GM19239 (cell line): ENCODE measurements at places on chromosomes 2 and 18.
A peak's percentile ranks its signal among the peaks of the same experiment; 100 is the strongest.

GRCh38 chr2:170092436-170093060 lies 85.4 kb upstream of the MYO3B start:
- no peak for DNase-seq

GRCh38 chr2:23600346-23600745 lies 215.4 kb downstream of the KLHL29 start:
- no peak for DNase-seq

- DNase-seq, result no peak
Measured at GRCh38 chr2:26805241-26805676, 19.4 kb downstream of the CENPA start.

DNA sequence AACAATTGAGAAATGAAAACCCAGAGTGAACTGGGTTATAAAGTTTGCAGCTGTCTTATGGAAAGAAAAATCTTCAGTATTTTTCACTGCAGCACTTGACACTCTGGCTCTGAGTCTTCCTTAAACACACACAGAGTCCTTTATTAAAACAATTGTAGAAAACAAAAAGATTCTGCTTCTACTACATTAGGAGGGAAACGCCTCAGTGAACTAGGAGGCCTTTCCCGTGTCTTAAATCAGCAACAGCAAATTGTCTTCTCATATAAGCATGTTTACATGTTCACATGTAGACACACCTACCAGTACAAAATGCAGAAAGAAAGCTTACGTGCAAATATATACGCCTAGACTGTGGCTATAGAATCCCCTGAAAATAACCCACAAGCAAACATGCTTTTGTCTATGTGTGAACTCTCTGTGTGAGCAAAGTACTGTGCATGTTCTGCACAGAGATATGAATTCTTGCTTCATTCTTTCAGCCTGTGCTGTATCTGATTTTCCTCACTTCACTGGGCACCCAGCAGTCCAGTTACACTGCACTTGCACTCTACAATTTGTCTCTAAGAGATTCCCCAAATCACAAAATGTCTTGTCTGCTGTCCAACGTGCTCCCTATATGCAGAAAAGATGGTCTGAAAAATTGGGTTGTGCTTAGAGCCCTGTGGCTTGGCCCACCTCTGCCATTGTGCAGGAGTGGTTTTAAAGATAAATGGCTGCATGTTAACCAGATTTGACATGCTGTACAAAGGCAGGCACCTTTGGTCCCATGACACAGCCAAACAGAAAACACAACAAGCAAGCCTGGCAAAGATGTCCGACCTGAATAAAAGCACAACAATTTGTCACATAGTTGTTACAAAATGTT lies 24.5 kb downstream of the ZEB2 start:
- DNase-seq, result no peak

DNA sequence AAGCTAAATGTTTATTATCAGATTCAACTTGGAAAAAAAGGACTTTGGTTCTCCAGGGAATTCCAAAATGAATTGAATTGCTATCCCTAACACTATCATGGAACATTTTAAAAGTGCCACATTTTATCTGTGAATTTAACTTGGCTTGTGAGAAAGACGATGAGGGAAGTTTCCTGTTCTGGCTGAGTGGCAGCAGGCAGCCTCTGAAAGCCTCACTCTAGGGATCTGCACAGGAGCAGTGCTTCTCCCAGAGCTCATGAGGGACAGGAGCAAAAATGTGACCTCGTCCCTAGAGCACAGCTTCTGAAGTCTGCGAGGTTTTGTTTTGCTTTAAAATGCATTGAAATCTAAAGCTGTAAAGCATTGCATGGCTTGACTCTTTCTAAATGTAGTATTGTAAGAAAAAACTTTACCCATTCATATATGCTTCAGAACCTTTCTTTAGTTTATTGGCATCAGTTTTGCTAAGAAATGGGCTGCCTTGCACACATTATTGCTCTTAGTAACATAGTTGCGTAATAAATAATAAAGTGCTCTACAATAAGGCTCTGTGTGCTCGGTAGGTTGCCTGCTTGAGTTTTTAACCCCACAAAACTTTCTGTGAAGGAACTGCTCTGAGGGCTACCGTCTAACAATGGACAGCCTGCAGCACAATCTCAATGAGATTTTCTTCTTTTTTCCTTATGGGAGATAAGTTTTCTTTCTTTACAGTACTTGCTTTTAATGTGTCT lies 136.2 kb upstream of the CDCA7 start:
- DNase-seq, result no peak

DNA sequence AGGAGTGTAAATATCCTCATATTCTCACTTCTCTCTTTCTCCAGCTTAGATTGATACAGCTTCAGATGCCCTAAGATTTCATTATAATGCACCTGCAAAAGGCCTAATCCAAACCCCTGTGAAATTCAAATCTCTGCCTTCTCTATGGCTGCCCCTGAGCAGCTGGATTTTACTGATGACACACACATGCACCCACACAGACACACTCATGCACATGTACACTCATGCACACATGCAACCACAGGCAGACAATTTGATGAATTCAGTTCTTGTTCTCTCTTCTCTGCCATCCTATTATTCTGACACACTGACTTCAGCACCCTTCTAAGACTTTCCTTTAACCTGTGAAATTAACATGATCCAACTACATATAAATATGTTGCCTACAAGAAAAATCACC lies 563.2 kb downstream of the RNF144A start:
- no peak for DNase-seq

GRCh38 chr2:158187908-158188307 lies 86.2 kb downstream of the UPP2 start:
- DNase-seq, result no peak

DNA sequence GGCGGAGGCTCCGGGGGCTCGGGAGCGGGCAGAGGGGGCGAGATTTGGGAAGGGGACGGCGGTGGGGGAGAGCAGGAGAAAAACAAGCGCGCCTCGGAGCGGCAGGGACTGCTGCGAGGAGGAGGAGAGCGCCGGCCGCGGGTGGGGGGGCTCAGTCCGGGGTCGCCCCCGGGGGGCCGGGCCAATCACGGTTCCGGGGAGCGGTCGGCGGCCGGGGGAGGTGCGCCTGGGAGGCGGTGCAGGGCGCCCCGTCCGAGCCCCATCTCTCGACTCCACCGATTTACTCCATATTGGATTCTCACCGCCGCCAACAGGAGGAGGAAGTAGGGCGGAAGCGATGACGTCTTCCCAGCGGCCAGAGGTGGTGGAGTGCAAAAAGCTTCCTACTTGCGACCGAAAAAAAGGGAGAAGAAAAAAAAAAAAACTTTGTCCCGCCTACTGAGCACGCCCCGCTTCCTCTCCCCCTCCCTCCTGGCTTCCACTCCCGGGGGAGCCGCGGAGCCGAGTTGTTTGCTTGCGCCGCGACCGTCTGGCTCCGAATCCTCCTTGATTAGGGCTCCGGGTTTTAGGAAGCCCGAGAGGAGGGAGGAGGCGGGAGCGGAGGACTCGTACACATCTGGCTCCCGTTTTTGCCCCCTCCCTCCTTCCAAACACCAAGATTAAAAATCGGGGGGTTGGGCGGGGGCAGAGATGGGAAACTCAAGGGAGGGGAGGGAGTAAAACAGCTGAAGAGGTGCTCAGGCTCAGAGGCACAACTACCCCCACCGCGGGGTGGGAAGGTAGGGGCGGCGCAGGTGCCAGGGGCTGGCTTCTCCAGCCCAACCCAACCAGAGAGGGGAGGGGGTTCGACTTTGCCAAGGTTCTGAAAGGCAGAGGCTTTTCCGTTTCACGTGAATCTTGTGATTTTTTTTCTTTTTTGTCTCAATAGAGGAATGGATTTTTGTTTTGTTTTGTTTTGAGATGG lies at the start of gene SPRED2:
Gene SPRED2, minus strand, starts transcription at position 373 of the 964 bp plus-strand sequence. CDS start 612 bp downstream, outside the sequence.
- DNase-seq, result peak; percentile 44

DNA sequence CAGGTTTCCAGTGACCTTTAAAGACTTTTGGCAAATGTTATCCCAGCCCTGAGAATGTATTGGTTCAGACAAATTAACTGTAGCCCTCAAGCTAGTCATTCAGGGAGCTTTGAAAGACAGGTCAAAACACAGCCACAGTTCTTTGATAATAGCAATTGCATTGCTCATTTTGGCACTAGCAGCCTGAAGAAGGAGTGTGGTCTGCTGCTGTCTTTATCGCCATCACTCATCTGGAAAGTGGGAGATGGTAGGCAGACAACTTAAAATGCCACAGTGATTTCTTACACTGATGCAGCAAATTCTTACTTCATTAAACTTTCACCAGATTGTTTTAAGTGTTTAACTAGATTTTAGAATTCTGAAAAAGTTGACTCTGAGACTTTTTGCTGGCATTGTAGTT lies 47.2 kb downstream of the DOK6 start:
- DNase-seq, result no peak

GRCh38 chr2:7706791-7707190 lies 789.6 kb downstream of the RNF144A start:
- DNase-seq, result no peak

DNA sequence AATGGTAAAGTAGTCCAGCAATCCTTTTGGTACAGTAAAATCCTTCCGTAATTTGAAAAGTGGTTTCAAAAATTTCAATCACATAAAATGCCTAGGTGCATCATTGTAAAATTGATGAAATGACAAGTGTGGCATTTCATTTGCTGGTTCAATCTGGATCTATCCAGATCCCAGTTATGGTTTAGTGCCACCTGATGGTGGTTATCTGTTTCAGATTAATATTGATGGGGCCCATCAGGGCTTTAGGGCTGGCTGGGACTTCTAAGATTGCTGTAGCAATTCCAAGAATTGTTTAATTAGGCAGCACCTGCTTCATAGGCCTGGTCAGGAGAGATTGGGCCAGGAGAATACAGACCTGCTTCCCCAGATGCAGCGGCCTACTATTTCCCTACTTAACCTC lies 55.5 kb upstream of the PIK3C3 start:
- no peak for DNase-seq

- DNase-seq, result no peak
Measured at GRCh38 chr2:159712929-159713420, 669 bp downstream of the MARCHF7 start.

DNA sequence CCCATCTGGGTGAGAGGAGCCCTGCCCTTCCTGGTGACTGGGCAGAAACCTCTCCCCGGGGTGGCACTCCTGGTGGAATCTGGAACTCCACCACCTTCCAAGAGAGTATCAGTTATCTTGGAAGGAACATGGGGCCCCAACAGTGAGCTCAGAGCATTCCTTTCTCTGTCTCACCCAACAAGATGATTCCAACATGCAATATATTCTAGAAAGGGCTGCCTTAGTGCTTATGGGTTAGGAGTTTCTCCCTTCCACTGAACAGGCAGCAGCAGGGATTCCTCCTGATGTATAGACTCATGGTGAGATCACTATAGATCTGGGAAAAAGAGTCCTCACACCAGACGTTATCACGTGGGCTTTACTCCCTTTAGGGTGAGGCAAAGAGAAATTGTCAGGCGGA lies 147.1 kb downstream of the COL4A4 start:
- DNase-seq, result no peak

DNA sequence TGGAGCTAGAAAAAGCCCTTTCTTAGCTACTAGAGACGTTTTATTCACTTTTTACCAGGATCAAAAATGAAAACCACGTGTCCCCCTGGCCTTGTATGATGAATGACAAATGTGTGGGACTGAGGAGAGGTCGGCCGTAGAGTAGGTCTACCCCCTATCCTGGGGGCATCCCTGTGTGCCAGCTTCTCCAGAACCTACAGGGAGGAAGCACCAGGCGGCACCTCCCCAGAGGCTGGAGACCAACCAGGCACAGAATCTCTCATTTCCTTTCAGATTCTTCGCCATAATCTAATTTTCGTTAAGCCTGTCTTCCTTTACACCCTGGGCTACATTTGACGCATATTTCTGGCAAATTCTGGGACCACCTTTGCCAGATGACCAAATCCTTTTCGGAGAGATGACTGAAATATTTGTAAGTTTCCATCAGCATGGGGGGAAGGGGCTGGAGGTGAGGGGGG lies 15.9 kb downstream of the TWIST2 start:
- DNase-seq, result no peak

DNA sequence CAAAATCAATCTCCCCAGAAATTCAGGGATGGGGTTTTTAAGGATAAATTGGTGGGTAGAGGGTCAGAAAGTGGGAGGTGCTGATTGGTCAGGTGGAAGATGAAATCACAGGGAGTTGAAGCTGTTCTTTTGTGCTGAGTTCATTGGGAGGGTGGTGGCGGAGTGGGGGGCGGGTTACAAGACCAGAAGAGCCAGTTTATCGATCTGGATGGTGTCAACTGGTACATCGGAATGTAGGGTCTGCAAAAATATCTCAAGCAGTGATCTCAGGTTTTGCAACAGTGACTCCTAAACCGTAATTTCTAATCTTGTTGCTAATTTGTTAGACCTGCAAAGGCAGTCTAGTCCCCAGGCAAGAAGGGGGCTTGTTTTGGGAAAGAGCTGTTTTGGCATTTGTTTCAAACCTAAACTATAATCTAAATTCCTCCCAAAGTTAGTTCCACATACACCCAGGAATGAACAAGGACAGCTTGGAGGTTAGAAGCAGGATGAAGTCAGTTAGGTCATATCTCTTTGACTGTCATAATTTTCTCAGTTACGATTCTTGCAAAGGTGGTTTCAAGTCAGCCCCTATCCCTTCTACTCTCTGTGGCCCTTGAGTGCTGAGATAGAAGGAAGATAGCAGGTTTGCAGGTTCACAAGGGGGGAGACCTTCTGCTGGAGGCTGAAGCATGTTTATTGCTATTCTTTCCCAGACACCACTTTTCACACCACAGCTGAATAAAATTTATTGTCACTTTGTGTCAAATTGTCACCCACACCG lies 12.3 kb upstream of the CXXC1 start:
- DNase-seq, result no peak

- DNase-seq, result no peak
Measured at GRCh38 chr2:122100346-122100745, 344.9 kb downstream of the TSN start.

GRCh38 chr2:239441261-239442078 lies 40.6 kb upstream of the HDAC4 start:
- DNase-seq, result no peak
